Common myeloid progenitor, CD34-positive (primary cell): ENCODE measurements at places on chromosomes 1 and 21.

- no peaks in the 10 kb centered on the region for H3K27me3 ChIP-seq
- DNase-seq: no peak
- H3K4me1 ChIP-seq: peaks cover 54% of the 10 kb centered on the region
- no peak within 1 kb of the TSS for H3K4me3 ChIP-seq
- H3K27ac ChIP-seq: no peak within 1 kb of the TSS
These were observed at the start of gene LENEP for GRCh38 chr1:154993572-154994268. Gene LENEP (plus strand): TSS chr1:154993586. CDS start chr1:154993608, 22 bp downstream.

DNA sequence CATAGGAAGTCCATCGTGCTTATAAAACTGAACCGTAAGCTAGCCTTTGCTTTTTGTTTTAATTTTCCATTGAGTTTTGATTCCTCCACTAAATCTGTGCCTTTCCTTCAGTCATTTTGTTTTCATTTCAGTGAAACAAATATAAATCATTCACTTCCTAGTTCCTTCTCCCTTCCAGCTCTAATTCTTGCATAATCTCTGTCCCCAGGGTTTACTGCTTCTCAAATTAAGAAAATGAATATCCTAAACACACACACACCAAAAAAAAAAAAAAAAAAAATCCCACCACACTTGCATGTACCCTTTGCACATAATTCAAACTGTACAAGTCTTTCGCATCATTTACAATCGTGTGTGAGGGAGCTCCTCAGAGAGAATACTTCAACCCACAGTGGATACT is 6.8 kb downstream of the KCNH1 start:
- H3K4me1 ChIP-seq: no peaks in the 10 kb centered on the region
- no peak for DNase-seq
- H3K36me3 ChIP-seq: no peaks in the 10 kb centered on the region
- peaks cover 11% of the 10 kb centered on the region for H3K27me3 ChIP-seq
- H3K27ac ChIP-seq: no peak overlapping the region

DNA sequence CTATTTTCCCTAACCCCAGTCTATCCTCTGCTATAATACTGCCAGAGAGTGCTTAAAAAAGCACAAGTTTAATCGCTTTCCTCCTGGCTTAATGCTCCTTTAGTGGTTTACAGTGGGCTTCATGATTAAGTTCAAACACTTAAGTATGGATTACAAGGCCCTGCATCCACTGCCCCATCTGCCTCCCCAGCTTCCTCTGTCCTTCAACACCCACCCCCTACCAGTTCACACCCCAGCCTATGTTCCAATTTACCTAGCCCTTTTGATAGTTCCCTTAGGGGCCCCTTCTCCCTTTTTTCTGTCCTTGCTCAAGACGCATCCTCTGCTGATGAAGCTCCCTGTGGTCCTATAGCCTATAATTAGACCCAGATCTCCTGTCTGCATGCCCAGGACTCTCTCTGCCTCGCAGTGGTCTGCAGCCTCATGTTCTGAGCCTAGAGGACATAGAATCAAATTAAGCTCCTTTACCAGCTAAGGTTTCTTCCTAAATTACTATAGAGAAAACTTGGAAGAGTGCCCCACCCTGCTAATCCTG is 212.5 kb downstream of the FGGY start:
- no peaks in the 10 kb centered on the region for H3K36me3 ChIP-seq
- no peaks in the 10 kb centered on the region for H3K4me1 ChIP-seq
- no peak for DNase-seq
- no peak overlapping the region for H3K27ac ChIP-seq
- H3K4me3 ChIP-seq: no peak overlapping the region
- H3K27me3 ChIP-seq: no peaks in the 10 kb centered on the region

GRCh38 chr21:42366292-42367010 is at the start of gene TFF1:
Gene TFF1 (minus strand): TSS chr21:42366535. CDS start chr21:42366495, 40 bp downstream.
- peaks cover 6% of the 10 kb centered on the region for H3K4me1 ChIP-seq
- DNase-seq: no peak
- H3K27me3 ChIP-seq: peaks cover 3% of the 10 kb centered on the region

- DNase-seq: no peak
- no peaks in the 10 kb centered on the region for H3K36me3 ChIP-seq
- H3K4me3 ChIP-seq: no peak overlapping the region
- H3K27ac ChIP-seq: no peak overlapping the region
These were observed 82.5 kb downstream of the FGGY start for GRCh38 chr1:59379371-59379728.

- H3K27ac ChIP-seq: no peak overlapping the region
- H3K4me3 ChIP-seq: peak overlapping the region; percentile 69
- peaks cover 21% of the 10 kb centered on the region for H3K4me1 ChIP-seq
- no peaks in the 10 kb centered on the region for H3K36me3 ChIP-seq
- DNase-seq: peak; percentile 81
These were observed 34.8 kb downstream of the KCNQ4 start for GRCh38 chr1:40818264-40818961.

- no peaks in the 10 kb centered on the region for H3K27me3 ChIP-seq
- no peaks in the 10 kb centered on the region for H3K4me1 ChIP-seq
- H3K4me3 ChIP-seq: no peak overlapping the region
- H3K27ac ChIP-seq: no peak overlapping the region
These were observed 57.3 kb downstream of the PSMG1 start for GRCh38 chr21:39125752-39126485.

- H3K4me1 ChIP-seq: no peaks in the 10 kb centered on the region
- peak; percentile 81 for DNase-seq
- no peaks in the 10 kb centered on the region for H3K36me3 ChIP-seq
- H3K27ac ChIP-seq: no peak overlapping the region
These were observed 35.8 kb downstream of the GREM2 start for GRCh38 chr1:240575981-240576662.

DNA sequence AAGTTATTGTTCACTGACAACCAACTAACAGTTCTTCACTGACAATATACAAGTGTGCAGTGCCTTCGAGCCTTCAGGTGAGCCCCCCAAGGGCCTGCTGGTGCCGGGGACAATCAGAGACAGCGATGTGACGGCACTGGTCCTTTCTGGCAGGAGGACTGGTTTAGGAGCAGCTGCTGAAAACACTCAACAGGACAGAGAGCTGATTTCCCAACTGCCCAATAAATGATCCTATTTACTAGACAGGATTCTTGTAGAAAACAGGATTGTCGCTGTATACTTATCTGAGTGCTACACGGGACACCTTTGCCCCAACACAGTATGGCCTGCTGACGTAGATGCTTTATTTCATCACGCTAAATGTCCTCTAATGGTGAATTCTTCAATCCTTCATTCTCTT is 65.4 kb downstream of the TP53BP2 start:
- H3K27me3 ChIP-seq: no peaks in the 10 kb centered on the region
- H3K36me3 ChIP-seq: peaks cover 55% of the 10 kb centered on the region
- no peak for DNase-seq
- no peak overlapping the region for H3K27ac ChIP-seq
- no peak overlapping the region for H3K4me3 ChIP-seq

DNA sequence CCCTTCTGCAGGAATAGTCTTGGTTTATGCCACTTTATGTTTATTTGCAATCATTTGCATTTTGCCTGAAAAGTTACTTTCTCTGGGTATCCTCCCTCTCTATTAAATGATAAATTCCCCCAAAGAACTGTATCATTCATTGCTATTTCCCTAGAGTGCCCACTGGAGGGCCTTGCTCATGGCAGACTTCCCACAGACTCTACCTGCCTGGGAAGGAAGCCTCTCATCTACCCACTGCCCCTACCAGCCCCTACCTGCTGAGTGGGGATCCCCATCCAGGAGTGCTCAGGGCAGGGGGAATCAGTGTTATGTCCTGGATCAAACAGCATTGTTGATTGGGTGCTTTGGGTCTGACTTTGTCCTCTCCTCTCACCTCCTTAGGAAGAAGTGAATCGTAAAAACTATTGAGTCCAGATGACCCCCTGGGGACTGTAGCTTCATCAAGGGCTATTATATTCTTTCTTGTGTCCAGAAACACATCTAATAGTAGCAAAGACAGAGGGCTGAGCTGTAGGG is 6.8 kb upstream of the LRRN2 start:
- peaks cover 5% of the 10 kb centered on the region for H3K27me3 ChIP-seq
- H3K36me3 ChIP-seq: no peaks in the 10 kb centered on the region
- no peak overlapping the region for H3K4me3 ChIP-seq
- no peak for DNase-seq

- peaks cover 5% of the 10 kb centered on the region for H3K4me1 ChIP-seq
- H3K36me3 ChIP-seq: no peaks in the 10 kb centered on the region
- H3K4me3 ChIP-seq: no peak overlapping the region
- peak; percentile 77 for DNase-seq
- H3K27ac ChIP-seq: peak overlapping the region; percentile 39
These were observed 104.0 kb upstream of the PPM1J start for GRCh38 chr1:112818990-112819689.

DNA sequence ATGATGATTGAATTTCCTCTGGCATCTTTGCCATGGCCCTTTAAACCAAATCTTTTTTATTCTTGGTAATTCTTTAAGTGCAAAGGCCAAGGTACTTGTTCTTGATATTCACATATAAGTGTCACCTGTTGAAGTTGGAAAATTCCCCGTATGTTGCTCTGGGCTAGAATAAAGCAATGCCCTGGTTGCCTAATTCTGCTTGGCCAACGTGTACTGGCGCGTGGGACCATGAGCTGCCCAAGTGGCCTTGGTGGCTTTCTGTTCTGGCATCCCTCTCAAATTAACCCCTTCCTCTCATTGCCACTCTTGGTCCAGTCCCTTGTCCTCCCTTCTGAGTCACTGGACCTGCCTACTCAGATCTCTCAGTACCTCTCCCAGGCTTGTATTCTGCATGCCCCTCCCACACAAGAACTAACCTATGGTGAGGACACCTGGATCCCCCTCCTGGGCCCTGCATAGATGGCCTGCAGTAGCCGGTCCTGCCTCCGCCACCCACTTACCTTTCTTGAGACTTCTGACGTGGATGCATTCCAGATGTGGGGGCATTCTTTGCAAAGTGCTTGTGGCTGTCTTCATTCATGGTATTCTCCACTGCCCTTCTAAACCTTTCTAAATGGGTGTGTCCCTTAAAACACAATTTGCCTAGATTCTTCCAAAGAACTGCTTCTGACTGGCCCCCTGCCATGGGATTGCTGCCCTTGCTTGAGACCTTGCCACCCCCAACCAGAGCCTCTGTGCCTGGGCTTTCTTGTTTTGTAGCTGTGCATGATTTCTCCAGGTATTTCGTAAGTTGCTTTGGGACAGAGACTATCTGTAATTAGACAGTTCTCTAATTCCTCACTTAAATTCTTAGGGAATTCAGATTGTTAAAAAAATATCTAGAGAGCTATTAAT is 152.4 kb downstream of the GALNT2 start:
- no peak overlapping the region for H3K4me3 ChIP-seq
- no peaks in the 10 kb centered on the region for H3K27me3 ChIP-seq
- H3K4me1 ChIP-seq: no peaks in the 10 kb centered on the region
- no peak for DNase-seq

- H3K27me3 ChIP-seq: no peaks in the 10 kb centered on the region
- no peak overlapping the region for H3K4me3 ChIP-seq
- H3K36me3 ChIP-seq: peaks cover 3% of the 10 kb centered on the region
- peak; percentile 34 for DNase-seq
- peaks cover 2% of the 10 kb centered on the region for H3K4me1 ChIP-seq
These were observed 25.4 kb downstream of the UROD start for GRCh38 chr1:45037456-45037855.

DNA sequence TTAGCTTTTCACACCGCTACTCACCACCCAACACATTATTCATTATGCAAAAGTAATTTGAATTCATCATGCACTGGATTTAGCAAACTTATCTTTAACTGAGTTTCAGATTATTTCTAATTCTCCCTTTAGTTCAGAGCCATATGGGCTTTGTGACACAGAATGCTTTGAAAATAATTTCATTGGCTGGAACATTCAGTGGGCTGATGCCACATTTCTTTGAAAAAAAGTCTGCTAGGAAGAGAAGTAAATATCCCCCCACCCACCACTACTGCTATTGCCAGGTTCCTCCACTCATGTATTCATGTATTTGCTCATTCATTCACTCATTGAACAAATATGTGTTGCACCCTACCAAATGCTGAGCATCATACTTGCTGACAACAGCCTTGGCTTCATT is 280.5 kb downstream of the DSCAM start:
- no peaks in the 10 kb centered on the region for H3K4me1 ChIP-seq
- H3K27ac ChIP-seq: no peak overlapping the region
- no peaks in the 10 kb centered on the region for H3K36me3 ChIP-seq

- no peak for DNase-seq
- H3K4me1 ChIP-seq: peaks cover 5% of the 10 kb centered on the region
- peaks cover 5% of the 10 kb centered on the region for H3K36me3 ChIP-seq
- no peaks in the 10 kb centered on the region for H3K27me3 ChIP-seq
- no peak overlapping the region for H3K4me3 ChIP-seq
- no peak overlapping the region for H3K27ac ChIP-seq
These were observed 7.2 kb downstream of the RPAP2 start for GRCh38 chr1:92306020-92306419.
